T-helper 1 cell treated with Interleukin-12 subunit alpha and Interleukin-12 subunit beta and Interleukin-4 antibody, amounts not matched to agents 30 ng/mL and 1 ng/mL, for 36 hours (primary cell): ENCODE measurements at places on chromosomes 3 and 15. TPM values are rescaled to one million over a fixed set of nuclear protein-coding genes. Genes with fewer than 3 reads are reported as not detected.

The XIRP1 gene
- 0.12 and 0.25 TPM in 2 replicates for total RNA-seq

The PLA2G4D gene
- total RNA-seq = not detected in 2 replicates

The CCDC80 gene
- total RNA-seq = 0.25 and 0.44 TPM in 2 replicates

The DUOXA2 gene
- not detected in 2 replicates for total RNA-seq

The GUCA1C gene
- not detected in 2 replicates for total RNA-seq
